Astrocyte of the cerebellum (primary cell): ENCODE measurements at places on chromosomes 6 and 20.
A peak's percentile ranks its signal among the peaks of the same experiment; 100 is the strongest.

GRCh38 chr6:65771946-65772345 lies 64.9 kb upstream of the EYS start:
- no peak for DNase-seq

- DNase-seq, result no peak
Measured at GRCh38 chr6:6656287-6656686, 67.8 kb downstream of the LY86 start.

GRCh38 chr6:130143709-130144108 lies 79.0 kb downstream of the SAMD3 start:
- DNase-seq, result no peak

GRCh38 chr6:39003072-39003471 lies 45.5 kb upstream of the GLP1R start:
- DNase-seq, result no peak

DNA sequence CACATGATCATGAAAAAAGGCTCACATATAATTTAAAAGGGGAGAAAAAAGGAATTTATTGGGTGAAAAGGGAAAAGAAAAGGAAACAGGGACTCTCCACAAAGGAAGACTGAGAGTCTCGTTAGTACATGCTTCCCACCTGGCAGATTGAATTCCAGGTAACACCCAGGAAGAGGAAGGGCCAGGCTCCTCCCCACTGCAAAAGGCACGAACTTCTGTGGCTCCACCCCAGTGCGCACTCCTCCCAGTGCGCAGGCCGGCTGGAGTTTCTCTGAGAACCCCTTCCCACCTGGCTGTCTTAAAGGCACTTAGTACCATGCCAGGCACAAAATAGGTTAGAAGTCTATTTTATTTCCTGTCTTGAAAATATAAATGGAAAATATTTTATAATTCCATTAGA lies 129.8 kb downstream of the COL12A1 start:
- no peak for DNase-seq

DNA sequence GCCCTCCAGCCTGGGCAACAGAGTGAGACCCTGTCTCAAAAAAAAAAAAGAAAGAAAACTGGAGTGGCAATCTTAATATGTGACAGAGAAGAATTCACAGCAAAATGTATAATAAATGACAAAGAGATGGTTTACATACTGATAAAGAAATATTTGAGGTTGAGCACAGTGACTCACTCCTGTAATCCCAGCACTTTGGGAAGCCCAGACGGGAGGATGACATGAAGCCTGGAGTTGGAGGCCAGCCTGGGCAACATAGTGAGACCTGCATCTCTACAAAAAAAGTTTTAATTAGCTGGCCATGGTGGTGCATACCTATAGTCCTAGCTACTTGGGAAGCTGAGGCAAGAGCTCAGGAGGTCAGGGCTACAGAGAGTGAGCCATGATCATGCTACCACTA lies 12.4 kb upstream of the DEFB118 start:
- DNase-seq, result no peak

GRCh38 chr20:25858495-25859425 lies 162.1 kb upstream of the ZNF337 start:
- DNase-seq, result no peak

GRCh38 chr20:47586649-47587294 lies 85.1 kb downstream of the NCOA3 start:
- peak; percentile 62 for DNase-seq

- DNase-seq, result peak; percentile 56
Measured at GRCh38 chr20:15900443-15900842, 672.8 kb downstream of the KIF16B start.

DNA sequence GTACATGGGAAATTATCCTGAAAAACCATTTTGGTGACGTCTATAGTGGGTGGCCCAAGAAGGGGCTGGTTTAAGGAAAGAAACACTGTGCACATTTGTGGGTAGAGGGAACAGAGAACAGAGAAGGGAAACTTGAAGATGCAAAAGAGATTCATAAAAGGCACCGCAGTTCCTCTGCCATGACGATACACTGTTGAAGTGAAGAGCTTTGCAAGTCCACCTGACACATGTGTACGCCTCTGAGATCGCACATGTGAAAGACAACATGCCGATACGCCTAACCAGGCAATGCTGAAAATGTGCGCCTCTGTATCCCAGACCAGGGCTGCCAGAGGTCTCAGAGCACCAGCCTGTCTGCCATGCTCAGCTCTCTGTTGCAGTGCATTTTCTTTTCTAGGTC lies 180.9 kb downstream of the KIF16B start:
- no peak for DNase-seq

- DNase-seq, result no peak
Measured at GRCh38 chr6:14831937-14832336, 413.9 kb upstream of the JARID2 start.

DNA sequence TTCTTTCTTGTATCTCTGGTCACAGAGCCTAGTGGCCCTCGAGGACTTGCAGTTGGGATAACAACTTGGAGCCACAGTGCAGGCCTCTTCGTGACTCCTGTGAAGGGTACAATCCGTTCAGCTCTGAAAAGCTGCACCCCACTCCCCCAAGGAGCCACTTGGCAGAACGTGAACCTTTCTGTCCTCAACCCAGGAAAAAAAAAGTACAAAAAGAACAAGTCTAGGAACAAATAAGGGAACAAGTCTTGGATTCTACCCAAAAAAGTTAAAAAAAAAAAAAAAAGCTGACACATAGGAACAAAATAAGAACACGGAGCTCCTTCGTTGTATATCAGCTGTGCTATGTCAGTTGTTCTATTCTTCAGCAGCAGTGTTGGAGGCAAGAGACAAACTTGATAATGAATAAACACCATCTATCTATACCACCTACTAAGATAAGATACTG lies 77.9 kb upstream of the TULP1 start:
- DNase-seq, result no peak

- no peak for DNase-seq
Measured at GRCh38 chr6:168158980-168159349, 80.0 kb upstream of the FRMD1 start.

GRCh38 chr6:106273087-106273486 lies 52.5 kb downstream of the ATG5 start:
- DNase-seq, result no peak

DNA sequence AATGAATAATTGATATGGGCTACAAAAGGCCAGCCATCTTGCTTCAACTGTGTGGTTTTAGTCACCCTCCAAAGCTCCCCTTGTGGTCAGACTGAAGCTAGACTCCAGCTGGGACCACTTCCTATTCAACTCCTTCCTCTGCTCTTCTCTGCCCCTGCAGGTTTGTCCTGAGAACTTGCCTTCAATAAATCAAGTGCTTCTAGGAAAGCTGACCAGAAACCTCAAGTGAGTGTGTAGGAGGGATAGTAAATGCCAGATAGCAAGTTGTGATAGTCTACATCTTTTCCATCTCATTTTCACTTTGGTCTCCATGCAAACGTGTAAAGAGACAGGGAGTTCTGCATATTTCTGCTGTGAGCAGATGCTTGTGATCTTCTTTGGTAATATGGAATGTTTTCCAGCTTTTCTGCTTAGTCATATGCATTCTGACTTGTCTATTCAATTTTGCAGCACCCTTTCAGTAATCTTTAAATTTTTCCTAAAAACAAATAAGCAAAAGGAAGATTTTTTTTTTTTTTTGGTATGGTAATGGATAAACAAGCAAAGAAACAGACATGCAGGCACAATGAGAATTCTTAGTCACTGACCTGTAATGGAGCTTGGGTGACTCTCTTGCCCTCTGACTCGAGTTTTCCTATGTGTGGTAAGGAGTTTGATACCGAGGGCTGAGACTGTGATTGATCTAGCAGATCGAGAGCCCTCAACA lies 201.3 kb upstream of the BTBD3 start:
- peak; percentile 97 for DNase-seq

DNA sequence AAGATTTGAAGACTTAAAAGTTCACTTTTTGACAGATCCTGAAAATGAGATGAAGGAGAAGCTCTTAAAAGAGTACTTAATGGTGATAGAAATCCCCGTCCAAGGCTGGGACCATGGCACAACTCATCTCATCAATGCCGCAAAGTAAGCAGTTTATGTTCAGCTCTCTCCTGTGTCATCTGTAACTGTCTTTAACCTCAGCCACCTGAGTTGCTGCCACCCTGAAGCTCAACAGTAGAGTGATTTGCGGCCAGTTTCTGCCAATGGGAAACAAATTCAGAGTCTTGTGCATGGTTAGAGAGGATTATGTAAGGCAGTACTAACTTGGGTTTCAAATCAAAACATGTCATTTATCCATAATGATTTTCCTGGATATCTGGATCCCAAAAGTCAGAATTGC lies 10.1 kb downstream of the TNFAIP3 start:
- DNase-seq, result no peak

DNA sequence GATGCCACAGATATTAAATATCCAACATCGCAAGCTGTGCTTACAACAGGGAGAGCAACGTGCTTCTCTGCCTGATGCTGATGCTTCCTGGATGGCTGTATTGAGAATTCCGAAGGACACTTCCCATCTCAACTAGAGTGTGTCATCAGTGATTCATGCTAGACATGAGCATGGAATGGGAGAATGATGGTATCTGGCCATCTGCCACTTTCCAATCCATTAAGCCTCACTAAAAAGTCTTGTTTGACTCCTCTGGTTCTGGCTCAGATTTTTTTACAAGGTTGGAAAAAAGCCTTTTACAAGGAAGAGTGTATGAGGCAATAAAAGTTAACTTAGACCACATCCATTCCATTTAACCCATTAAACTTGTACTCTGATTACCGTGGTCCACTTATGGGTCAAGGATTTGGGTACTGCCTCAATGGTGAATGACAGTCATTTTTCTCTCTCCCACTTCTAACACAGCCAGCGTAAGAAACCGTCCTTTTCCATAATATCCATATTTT lies 265.3 kb downstream of the UST start:
- DNase-seq, result peak; percentile 92

- DNase-seq, result no peak
Measured at GRCh38 chr20:22429175-22430153, 154.9 kb downstream of the FOXA2 start.

- DNase-seq, result no peak
Measured at GRCh38 chr6:168152306-168152963, 73.4 kb upstream of the FRMD1 start.

GRCh38 chr6:118580585-118581419 lies 32.7 kb downstream of the PLN start:
- DNase-seq, result peak; percentile 62

DNA sequence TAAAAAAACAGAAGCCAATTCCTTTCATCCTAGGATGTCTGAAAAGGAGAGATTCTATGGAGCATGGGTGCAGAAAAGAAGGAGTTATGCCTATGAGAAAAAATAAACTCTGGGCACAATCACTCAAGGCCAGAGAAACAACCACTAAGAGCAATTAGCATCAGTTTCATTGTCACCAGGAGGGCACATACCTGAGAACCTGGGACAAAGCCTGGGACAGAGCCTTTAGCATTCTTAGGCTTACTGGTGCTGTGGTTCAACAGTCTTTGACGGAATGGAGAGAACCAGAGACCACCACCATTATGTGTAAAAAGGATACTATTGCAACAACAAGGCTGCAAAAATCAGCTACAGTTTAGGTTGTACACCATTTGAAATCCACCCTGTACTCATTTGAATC lies 29.4 kb upstream of the BCKDHB start:
- no peak for DNase-seq

DNA sequence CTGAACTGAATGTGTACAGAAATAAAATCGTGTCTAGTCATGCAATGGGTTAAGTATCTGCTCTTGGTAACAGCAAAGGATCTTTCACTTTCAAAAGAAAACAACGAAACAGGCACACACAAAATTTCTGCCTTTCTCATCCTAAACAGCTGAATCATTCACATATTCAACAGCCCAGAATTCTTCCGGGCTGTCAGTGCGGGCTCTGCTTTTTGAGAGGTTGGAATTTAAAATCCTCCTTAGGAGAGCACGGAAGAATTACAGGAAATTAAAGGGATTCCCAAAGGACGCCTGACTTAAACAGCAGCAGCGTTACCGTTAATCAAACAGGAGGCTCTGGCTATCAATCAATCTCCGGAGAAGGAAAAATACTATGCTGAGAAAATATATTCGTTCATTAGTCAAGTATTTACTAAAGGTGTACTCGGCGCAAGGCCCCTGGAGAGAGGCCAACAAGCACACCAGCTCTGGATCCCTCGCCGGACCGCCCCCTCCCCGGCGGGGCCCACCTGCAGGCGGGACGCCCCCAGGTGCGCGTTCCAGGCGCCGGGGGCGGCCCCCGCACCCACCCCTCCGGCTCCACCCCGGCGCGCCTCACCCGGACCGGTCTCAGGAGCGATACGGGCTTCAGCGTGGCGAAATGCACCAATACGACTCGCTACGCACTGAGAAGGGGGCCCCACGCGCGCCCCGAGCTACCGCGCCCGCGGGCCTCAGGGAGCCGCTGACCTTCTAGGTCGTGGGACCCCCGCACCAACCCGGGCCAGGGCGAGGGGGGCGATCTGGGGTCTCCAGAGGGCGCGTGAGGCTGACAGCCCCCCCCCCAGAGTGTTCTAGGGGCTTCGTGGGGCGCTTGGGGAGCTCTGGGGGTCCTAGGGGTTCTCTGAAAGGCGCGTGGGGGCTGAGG lies 1.0 kb downstream of the NAPB start:
- no peak for DNase-seq

GRCh38 chr6:53349209-53349693 lies 501 bp upstream of the ELOVL5 start:
- DNase-seq, result no peak

DNA sequence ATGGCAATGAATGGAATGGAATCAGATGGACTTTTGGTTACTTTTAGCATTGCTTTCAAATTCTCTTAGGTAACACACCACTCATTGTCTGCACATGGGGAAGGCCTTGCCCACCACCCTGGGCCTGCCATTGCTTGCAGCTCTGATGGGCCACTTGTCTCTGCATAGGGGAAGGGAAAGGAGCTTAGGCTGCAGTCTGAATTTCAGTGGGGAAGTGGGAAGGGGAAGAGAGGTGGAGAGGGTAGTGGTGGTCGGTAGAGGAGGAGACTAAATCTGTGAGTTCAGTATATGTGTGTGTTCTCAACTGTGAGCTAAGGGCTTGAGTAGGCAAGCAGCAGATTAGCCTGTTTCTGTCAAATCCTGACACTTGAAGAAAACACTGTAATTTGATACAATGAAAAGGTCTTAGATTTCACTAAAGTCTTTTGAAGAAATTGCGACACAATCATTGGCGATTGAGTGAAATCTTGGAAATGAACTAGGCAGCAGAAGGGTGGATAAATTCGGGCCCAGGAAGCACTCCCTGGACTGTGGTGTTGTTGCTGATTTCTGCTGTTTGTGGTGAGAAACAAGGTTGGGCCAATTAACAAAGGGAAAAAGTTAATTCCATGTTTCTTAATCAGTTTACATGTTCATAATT lies 80.6 kb downstream of the OTOR start:
- DNase-seq, result no peak

DNA sequence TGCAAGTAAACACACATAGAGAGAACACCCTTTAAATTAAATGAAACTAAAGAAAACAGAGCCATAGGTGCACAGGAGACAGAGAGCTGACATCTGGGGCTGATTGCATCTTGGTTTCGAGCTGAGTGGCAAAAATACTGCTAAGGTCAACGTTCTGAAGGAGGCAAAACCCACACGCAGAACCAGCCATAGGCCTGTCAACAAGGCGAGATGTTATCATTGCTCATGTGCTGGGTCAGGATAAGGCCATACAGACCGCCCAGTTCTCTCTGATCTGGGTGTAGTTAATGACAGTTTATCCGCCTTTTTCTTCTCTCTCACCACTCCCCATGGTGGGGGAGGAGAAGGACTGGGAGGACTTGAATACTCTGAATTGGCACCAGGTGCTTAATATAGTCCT lies 4.5 kb upstream of the FAM110A start:
- DNase-seq, result no peak
